ENCODE measurements at places on chromosomes 3 and 15. TPM values are rescaled to one million over a fixed set of nuclear protein-coding genes. Genes with fewer than 3 reads are reported as not detected.

Gene NECTIN3
- total RNA-seq = 30.1 TPM

Gene DOCK3
- total RNA-seq = 0.97 TPM

Gene TMEM207
- total RNA-seq = not detected

Gene CYB561D2
- 7.9 TPM for total RNA-seq

Gene IL17RD
- total RNA-seq = 17.0 TPM

Gene STRIT1
- not detected for total RNA-seq

GRCh38 chr15:88238618-88239430, 17.7 kb downstream of the NTRK3 start:
- no peak for DNase-seq

- no peak for DNase-seq
Measured at GRCh38 chr3:188276375-188276774, 122.4 kb downstream of the LPP start.

DNA sequence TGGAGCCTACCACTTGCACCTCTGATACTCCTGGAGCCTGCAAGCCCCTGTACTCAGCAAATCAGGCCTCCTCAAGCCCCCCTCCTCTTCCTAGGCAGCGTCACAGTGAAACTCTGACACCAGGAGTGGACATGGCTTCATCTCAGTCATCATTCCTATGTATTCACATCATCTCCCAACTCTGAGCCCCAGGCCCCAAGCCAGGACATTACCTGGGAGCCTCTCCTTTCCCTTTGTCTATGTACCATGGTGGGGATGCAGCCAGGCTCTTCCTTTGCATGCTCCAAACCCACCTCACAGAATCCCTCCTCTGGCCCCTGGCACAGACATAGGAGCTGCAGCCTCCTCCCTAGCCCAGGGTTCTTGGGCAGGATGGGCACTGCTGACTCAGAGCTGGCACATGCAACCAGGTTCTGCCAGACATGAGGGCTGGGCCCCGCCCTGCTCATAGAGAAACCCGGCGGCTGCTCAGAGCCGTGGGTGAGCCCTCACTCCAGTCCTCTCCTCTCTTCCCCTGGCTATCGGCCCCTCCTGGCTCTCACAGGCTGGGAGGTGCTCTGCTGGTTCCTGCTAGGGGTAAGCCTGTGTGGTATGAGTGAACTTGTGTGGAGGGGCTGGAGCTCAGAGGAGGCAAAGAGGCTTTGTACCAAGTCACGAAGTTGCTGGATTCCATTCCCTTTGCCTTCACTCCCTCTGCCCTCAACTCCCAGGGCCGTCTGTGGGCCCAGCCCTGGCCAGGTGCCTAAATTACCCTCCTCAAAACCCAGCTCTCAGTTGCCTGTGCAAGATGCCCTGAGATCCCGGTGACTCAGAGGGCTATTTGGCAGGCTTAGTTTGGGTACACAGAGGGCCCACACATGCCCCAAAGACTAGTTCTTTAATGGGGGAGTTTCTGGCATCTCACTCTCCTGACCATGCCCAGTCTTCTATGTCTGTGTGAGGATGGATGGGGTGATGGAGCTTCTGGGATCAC, 1.9 kb upstream of the PLCD1 start:
- DNase-seq = peak; percentile 91

DNA sequence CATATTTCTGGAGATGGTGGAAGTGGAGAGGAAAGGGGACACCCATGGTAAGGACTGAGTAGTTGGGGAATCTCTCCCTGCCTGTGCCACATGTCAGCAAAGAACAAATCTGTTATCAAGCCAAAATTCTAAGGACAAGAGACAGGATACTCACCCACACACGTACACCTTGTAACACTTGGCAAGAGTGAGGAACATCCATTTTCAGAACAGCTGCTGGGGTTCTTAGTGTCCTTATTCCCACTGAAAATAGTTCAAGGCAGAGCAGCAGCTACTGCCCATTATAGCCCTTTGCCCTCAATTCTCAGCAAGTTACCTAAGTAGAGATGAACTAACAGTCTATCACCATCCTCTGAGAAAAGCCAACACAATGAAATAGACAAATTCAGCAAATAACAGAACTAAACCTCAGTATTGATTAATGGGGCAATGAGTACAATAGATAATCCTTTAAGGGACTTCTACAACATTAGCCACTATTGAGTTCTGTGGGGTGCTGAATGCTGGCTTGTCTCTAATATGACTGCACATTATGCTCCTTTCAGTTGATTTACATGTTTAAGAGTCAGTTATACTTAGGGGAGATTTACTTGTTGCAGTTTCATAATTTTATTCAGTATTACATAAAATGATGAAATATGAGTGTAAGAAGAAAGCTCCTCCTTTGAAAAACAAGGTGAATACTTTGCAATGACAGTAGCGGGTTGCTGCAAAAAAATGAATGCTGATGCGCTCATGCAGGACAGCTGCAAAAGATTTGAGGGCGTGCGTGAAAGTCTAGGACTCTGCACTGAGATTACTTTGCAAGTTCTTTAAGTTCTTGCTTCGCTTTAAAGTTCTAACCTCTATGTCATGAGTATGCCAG, 22.4 kb downstream of the SENP5 start:
- no peak for DNase-seq

DNA sequence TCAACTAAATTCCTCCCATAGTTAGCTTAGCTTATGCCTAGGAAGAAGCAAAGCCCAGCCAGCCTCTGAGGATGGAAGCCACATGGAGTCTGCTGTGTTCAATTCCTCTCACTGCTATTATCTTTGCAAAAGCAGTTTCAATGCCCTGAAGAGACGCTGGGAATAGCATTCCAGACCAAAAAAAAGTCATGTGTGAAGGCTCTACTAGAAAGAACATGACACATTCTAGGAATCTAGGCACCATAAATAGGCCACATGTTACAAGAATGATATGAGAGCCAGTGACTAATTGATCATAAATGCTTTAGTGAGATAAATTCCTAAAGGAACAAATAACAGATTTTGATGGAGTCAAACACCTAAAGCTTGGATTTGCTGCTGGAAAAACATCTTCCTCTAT, 800.8 kb downstream of the TUSC7 start:
- no peak for DNase-seq

All from aorta (tissue), 5 donors.